ENCODE measurements at places on chromosomes 4 and X. TPM values are rescaled to one million over a fixed set of nuclear protein-coding genes. Genes with fewer than 3 reads are reported as not detected.

GRCh38 chr4:150664935-150665334 lies 83.0 kb downstream of the MAB21L2 start:
- DNase-seq = no peak

The MAGEB10 gene
- polyA plus RNA-seq = not detected

The MED14 gene
- polyA plus RNA-seq = 12.1 TPM

- DNase-seq = no peak
Observed at GRCh38 chrX:55709735-55710134, 7.8 kb upstream of the RRAGB start.

- no peak for DNase-seq
Observed at GRCh38 chr4:186586205-186586604, 30.8 kb upstream of the MTNR1A start.

DNA sequence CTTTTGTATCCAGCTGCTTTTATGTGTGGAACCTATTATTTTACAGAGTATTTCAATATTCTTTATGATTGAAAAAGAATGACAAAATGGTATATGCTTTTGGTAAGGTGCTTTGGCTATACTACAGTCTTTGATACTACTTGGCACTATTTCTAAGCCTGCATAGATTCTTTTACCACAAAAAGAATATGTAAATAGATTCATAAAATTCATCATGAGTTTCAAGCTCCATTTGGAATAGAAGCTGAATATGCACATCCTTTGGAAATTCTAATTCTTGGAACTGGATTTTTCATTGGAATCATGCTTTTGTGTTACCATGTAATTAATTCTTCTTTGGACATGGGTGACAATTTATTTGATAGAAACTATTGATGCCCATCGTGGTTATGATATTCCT lies 60.2 kb upstream of the SYTL5 start:
- no peak for DNase-seq

The LRIT3 gene
- polyA plus RNA-seq = 0.38 TPM

The LGI2 gene
- 0.72 TPM for polyA plus RNA-seq

- DNase-seq = no peak
Observed at GRCh38 chrX:85140964-85141363, 102.6 kb downstream of the SATL1 start.

GRCh38 chr4:121668368-121669162 lies 28.2 kb downstream of the ANXA5 start:
- no peak for DNase-seq

DNA sequence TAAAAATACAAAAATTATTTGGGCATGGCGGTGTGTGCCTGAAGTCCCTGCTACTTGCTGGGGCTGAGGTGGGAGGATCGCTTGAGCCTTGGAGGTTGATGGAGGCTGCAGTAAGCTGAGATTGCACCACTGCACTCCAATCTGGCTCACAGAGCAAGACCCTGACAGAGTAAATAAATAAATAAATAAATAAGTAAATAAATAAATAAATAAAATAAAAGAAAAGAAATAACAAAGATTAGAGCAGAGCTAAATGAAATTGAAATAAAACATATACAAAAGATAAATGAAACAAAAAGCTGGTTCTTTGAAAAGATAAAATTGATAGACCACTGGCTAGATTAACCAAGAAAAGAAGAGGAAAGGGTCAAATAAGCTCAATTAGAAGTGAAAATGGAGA lies 43.1 kb downstream of the HPGD start:
- no peak for DNase-seq

GRCh38 chrX:13432414-13433297 lies 112.8 kb upstream of the ATXN3L start:
- DNase-seq = peak; percentile 17

The MAML3 gene
- polyA plus RNA-seq = 3.8 TPM

- no peak for DNase-seq
Observed at GRCh38 chr4:153448003-153448731, 18.0 kb upstream of the TMEM131L start.

DNA sequence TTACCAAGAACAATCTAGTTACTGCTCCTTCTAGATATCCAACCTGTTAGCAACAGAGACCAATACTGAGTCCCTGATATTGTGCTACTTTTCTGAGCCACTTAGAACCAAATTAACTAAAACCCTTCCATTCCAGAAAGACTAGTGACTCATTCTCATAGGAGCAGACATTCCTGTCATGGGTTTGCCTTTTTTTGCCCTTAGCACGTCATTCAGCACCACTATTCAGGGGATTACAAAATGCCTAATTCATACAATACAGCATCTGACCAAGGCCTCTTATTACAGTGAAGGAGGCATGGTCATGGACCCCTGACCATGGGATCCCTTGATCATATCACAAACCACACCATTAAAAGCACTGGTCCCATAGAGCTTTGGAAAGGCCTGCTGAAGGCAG lies 123.8 kb upstream of the CXCL13 start:
- DNase-seq = no peak

DNA sequence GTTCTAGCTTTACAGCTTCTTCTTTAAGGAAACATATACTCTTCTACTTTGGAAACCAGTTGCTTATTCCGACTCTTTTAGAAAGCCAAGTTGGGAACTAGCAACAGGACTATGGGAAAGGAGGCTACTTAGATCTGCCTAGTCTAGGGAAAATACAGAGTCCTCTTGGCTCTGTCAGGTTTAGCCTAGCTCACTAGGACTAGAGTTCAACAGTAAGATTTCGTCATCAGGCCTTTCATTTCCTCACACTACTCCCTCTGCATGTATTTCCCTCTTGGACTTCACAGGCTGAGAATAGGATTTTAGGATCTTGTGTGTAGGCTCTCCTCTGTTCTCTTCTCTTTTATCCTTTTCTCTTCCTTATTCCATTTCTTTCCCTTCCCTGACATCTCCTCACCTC lies 409.8 kb downstream of the AR start:
- no peak for DNase-seq

The CPZ gene
- 0.09 TPM for polyA plus RNA-seq

The CXCL6 gene
- 6.4 TPM for polyA plus RNA-seq

- no peak for DNase-seq
Observed at GRCh38 chrX:70527610-70528345, 83.1 kb downstream of the DLG3 start.

DNA sequence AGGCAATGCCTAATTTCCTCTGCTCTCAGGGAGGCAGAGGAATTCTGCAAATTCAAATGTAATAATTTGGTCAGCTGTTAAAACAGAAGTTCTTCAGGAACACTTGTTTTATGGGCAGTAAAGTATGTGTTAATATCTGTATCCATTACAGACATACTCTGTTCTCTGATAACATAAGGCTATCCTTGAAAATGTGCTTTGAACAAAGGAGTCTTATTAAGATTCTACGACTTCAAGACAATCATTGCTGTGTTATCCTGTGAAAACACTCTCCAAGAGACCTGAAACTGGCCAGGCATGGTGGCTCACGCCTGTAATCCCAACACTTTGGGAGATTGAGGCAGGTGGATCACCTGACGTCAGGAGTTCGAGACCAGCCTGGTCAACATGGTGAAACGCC lies 1.9 kb upstream of the CFP start:
- no peak for DNase-seq

DNA sequence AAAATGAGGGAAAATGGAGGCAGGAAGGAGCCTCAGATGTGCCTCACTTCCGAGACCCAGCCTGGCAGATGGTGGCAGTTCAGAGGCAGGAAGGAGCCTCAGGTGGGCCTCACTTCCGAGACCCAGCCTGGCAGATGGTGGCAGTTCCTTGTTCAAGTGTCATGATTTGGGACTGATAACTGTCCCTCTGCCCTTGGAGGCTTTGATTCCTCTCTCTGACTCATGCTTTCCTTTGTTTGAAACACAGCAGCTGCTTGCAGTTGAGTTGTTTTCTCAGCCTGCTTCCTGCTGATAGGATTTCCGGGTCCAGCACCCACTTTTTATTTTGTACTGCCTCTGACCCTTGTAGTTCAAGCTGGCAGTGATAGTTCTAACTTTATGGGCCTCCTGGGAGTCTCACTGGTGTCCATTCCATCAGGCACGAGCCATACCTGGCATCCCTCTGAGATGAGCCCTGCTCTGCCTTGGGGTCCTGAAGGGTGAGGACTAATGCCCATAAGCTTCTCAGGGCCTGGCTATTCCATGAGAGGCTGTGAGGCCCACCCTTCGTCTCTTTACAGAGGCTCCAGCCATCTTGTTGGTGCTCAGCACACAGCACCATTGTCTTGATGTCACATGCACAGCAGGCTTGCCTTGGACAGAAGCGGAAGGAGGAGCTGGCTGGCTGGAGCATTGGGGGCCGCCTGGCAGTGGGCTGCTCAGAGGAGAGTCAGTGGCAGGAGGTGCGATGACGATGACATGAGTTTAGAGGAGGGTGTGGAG lies 13.0 kb downstream of the RGS12 start:
- DNase-seq = peak; percentile 50

DNA sequence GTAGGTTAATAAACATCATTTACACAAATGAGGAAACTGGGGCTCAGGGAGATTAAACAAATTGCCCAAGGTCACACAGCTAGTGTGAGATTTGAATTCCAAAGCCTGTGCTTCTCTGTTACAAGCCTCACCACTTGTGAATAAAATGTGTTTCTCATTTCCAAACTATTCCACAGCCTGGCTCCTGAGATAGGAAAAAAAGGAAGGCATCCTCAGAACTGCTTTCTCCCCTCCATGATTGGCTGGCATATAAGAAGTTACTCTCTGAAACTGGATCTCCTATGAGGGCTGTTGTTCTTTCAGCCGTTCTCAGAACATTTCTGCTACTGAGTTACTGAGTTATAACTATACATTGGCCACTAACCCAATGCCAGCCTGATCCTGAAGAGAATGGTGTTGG lies 237.9 kb downstream of the MAML3 start:
- no peak for DNase-seq

- no peak for DNase-seq
Observed at GRCh38 chrX:40854242-40854641, 118.9 kb upstream of the MED14 start.

GRCh38 chr4:167774646-167775045 lies 317.7 kb upstream of the ANXA10 start:
- no peak for DNase-seq

- DNase-seq = no peak
Observed at GRCh38 chr4:166165829-166166420, 292.9 kb downstream of the TLL1 start.

- DNase-seq = no peak
Observed at GRCh38 chr4:90888571-90888970, 761.4 kb downstream of the CCSER1 start.

- no peak for DNase-seq
Observed at GRCh38 chr4:189177130-189177529, 763.5 kb upstream of the FRG1 start.

The RAPGEF2 gene
- polyA plus RNA-seq = 8.2 TPM

- DNase-seq = no peak
Observed at GRCh38 chr4:2075171-2075986, 16.3 kb downstream of the NAT8L start.

GRCh38 chrX:110146521-110146920 lies 143.6 kb downstream of the TMEM164 start:
- peak; percentile 37 for DNase-seq

DNA sequence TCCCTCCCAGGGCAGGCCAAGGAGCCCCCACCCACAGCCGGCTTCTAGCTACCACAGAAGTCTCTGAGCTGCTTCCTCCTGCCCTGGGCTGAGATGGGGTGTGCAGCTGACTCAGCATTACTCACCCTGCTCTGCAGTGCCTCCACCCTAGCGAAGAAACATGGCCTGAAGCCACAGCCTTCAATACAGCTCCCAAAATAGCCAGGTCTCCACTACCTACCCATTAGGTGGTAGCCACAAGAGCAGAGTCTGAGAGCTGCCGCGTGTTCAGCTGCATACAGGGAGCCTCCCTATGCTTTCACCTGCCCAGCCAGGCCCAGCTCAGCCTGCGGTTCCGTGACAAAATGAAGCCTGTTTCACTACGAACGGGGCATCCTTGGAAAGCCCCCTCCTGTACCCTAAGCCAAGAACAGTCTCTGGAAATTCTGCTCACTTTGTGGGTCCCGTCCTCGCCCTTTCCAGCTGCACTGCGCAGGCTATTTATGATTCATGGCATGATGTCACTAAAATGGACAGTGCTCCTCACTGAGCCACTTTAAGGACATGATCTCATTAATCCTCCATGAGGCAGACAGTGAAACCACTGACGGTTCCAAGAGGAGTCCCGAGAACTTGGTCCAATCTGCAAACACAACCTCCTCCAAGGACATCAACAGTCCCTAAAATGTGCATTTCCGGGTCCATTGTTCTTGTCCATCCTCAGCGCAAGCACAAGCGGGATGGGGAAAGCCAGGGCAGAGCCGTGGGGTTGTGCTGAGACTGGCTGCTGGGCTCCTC lies 20.2 kb downstream of the WDR1 start:
- peak; percentile 22 for DNase-seq

The CLDN22 gene
- 0.02 TPM for polyA plus RNA-seq

DNA sequence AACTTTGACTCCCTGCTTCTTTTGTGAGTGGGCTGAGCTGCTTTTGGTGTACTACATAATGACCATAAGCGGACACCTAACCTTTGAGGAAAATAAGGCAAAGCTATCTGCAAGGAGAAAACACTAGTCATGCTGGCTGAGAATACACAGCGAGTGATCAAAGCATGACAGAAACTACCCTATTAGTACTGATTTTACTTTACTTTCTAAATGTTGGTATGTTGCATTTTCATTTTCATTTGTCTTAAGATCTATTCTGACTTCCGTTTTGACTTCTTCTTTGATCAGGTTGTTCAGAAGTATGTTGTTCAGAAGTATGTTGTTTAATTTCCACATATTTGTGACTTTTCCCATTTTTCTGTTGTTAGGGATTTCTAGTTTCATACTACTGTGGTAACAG lies 361.1 kb downstream of the TRAM1L1 start:
- no peak for DNase-seq

DNA sequence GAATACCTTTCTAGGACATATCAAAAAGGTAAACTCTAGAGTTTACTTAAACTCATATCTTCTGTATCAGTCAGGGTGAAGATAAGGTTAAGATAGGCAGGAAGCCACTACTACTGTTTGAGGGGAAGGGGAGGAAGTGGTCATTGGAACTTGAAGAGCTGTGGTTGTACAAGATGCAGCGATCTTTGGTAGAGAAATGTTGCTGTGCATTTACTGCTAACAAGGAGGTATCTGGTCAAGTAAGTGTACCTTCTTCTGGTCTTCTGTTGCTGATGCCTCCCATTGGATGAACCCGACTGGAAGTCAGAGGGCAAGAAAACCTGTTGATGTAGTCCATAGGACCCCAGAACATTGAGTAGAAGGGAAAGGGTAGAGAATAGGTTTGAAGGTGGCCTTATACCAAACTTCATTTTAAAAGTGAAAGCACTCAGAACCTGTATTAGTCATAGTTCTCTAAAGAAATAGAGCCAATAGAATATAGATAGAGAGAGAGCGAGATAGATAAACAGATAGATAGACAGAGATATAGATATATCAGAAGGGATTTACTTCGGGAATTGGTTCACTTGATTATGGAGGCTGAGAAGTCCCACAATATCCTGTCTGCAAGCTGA lies 47.9 kb upstream of the TSPAN5 start:
- no peak for DNase-seq

GRCh38 chr4:161522031-161522430 lies 641.8 kb downstream of the FSTL5 start:
- DNase-seq = peak; percentile 2

All from pancreas (tissue), 10 donors.